Fibroblast of skin of right quadriceps (primary cell): ENCODE measurements at places on chromosomes 7 and 10.

- no peak for DNase-seq
These were observed 221.6 kb upstream of the SEMA3E start for GRCh38 chr7:83870515-83870914.

- no peak for DNase-seq
These were observed 71.1 kb downstream of the INSYN2A start for GRCh38 chr10:127125331-127125730.

DNA sequence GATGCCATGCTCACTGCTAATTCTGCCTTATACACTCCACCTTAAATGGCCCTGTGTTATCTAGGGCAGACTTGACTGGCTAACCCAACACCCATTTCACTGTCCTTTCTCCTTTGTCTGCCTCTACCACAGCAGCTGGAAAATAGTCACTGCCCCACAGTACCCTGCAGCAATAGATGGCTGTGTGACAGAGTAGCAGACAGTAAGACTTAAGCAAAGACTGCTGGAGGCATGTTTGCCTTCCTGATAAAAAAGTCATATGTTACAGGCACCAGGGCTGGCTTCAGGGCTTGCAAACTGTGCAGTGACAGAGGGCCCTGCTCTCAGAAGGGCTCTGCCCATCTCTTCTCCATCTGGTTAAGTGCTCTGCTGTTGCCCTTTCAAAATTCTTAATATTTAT, 332.6 kb upstream of the GHITM start:
- no peak for DNase-seq

- DNase-seq = no peak
These were observed 33.7 kb downstream of the CAMK1D start for GRCh38 chr10:12382956-12383531.

DNA sequence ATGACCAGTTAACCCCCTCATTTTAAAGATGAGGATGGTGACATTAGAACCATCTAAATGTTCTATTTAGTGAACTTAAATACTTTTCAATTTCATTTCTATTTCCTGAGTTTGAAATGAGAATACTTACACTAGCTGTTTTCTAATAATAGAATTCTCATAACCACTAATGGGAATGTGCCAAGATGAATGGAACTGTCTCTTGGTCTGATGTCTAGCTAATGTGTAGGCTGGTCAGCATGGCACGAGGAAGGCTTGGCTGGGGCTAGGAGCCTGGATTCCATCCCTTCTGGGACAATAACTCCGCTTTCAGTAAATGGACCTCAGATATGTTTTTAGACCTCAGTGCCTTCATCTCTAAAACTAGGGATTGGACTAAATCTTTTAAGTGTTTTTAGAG, 185.8 kb upstream of the NRP1 start:
- DNase-seq = peak; percentile 13

- no peak for DNase-seq
These were observed 6.4 kb downstream of the ZSCAN25 start for GRCh38 chr7:99623091-99623693.

- no peak for DNase-seq
These were observed 115.2 kb upstream of the PITRM1 start for GRCh38 chr10:3287572-3288445.

DNA sequence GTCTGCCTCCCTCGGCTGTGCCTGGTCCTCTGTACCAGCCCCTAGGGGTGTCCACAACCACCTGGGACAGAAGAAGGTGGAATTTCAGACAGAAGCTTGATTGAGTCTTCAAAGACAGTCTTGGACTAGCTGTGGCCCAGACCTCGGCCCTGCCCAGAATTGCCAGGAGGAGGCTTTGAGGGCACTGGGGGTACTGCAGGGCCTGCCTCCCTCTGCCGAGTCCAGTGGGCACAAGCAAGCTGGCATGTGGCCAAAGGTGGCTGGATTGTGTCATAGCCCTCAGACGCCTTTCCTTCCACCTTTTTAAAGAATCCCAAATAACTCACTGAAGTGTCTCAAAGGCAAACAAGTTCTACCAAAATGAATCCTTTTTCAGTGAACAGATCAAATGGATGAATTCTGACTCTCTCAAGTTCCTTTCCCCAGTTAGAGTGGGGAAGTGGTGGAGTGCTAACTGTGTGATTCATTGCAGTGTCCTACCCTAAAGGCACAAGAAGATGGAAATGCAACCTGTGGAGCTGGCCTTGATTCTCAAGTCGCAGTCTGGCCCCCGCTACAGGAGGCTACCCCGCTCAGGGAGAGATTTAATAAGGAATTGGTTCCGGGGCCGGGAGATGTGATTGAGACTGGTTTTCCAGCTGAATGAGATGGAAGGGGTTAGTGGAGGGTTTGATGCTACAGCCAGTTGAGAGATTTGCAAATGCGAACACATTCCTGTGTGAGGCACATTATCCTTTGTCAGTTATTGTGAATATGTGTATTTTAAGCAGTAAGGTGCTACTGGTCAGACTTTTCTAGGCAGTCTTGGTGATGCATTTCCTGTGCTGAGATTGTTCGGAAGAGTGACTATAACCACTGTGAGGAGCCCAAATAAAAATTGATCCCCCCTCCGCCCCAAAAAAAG, 28.8 kb upstream of the SLC26A4 start:
- no peak for DNase-seq

- DNase-seq = peak; percentile 67
These were observed 220.8 kb upstream of the PRSS58 start for GRCh38 chr7:142478479-142479220.

DNA sequence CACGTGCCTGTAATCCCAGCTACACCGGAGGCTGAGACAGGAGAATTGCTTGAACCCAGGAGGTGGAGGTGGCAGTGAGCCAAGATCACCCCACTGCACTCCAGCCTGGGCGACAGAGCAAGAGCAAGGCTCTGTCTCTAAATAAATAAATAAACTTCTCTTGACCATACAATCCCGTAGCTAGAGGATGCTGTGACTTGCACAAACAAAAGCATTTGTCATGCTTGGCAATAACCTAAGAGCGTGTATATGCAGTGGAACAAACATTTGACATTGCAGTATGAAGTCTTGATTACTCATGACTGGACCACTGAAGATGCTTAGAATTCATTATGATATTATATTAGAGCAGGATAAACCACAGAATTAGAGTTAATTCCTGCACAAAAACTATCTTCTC, 1.4 kb upstream of the C7orf57 start:
- no peak for DNase-seq

DNA sequence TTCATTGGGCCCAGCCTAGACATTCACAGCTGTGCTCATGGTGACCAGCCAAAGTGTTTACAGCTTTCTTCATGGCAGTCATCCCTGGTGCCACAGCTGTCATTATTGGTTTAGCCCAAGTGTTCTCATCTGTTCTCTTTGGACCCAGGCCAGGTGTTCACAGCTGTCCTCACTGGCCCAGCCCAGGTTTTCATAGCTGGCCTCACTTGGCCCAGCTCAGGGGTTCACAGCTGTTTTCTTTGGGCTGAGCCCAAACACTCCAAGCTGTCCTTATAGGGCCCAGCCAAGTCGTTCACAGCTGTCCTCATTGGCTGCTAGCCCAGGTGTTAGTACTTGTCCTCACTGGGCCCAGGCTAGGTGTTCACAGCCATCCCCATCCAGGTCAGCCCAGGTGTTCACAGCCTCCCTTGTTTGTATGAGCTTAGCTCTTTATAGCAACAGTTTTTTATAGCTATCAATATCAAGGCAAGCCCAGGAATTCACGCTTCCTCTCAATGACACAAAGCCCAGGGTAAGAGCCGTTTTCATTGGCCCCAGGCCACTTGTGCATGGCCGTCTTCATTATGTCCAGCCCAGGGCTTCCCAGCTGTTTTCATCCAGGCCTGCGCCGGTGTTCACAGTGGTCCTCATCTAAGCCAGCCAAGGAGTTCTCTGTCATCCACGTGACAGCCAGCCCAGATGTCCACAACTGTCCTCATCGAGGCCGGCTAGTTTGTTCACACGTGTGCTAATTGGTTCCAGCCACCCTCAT, 11.6 kb downstream of the FRG2B start:
- DNase-seq = no peak

- no peak for DNase-seq
These were observed 26.6 kb downstream of the ST8SIA6 start for GRCh38 chr10:17427666-17428350.

- DNase-seq = peak; percentile 81
These were observed 32.9 kb upstream of the ANKRD2 start for GRCh38 chr10:97539523-97540200.

- no peak for DNase-seq
These were observed 28.6 kb upstream of the VAX1 start for GRCh38 chr10:117166418-117167345.

GRCh38 chr7:79998363-79998762, 136.3 kb upstream of the GNAI1 start:
- peak; percentile 41 for DNase-seq

- no peak for DNase-seq
These were observed 58.7 kb downstream of the GPAM start for GRCh38 chr10:112124866-112125265.

DNA sequence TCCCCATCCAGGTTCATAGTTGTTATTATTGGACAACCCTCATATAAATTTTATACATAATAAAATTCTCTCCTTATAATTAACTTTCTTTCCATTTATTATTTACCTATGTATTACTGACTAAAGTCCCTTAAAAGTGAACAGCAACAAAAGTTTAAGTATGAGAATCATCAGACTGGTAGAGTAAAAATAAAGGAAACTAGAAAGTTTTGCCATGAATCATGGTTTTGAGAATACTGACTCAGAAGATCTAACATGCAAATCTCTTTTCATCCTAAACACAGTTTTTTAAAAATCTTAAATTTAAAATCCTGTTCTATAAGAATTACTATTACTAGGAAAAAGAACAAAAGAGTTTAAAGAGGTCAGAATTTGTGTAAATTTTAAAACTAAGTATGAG, 32.1 kb downstream of the HERC4 start:
- peak; percentile 37 for DNase-seq

DNA sequence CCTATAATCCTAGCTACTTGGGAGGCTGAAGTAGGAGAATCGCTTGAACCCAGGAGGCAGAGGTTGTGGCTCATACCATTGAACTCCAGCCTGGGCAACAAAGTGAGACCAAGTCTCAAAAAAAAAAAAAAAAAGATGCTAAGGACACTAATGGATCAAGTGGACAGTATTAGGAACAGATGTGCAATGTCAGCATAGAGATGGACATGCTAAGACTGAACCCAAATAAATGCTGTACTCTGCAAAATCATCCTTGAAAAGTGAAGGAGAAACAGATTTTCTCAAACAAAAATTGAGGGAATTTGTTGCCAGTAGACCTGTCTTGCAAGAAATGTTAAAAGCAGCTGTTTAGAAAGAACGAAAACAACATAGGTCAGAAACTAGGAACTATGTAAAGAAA, 194.5 kb downstream of the USP6NL start:
- DNase-seq = no peak

DNA sequence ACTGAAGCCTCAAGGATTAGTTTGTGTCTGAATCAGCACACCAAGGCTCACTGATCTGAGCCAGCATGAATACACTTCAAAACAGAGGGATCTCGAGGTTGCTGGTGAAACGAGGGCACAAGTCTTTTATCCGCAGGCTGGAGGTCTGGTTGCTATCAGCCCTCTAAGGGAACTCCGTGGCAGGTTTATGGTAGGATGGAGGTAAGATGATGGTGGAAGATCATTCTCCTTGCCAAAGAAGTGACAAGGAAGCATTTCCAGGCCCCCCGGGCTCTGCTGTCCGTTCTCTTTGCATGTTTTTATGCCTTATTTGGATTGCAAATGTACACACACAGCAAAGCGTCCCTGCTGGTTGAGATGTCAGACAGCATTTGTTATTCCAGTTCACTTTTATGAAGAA, 268.3 kb downstream of the ARHGAP12 start:
- DNase-seq = peak; percentile 36

DNA sequence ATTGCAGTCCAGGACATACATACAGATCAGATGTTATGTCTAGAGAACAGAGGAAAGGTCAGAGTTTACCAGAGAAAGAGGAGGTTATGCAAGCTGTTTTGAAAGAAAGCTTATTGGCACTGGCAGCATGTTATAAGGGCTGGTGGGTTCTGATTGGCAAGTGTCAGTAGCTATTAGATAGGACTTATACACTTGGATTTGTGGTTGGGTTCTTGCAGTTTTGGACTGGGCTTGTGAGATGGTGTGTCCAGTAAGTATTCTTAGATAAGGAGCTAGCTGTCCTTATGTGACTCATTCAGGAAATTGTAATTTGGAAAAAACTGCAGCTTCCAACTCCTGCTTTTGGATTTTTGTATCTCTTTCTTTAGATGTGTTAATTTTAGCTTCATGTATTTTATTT, 130.7 kb upstream of the NAMPT start:
- DNase-seq = no peak

DNA sequence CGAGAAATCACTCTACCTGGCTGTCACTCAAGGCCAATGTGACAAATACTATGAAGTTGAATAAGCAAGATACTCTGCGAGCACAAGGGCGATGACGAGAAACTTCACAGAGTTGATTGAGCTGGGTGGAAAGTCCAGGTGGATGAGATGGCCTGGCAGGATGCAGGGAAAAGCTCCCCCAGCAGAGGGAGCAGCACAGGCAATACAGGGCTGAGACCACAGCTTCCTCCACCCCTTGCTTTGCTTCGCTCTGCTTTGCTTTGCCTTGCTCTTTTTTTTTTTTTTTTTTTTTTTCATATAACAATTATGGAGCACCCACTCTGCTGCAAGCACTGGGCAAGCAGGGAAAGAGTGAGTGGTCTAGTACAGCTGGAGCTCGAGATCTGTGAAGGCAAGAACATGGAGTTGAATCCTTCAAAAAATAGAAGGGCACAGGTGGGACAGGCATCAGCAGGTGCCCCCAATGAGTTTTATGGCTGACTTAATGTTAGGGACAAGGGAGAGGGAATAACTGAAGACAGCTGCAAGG, 88.3 kb downstream of the CABCOCO1 start:
- peak; percentile 64 for DNase-seq

DNA sequence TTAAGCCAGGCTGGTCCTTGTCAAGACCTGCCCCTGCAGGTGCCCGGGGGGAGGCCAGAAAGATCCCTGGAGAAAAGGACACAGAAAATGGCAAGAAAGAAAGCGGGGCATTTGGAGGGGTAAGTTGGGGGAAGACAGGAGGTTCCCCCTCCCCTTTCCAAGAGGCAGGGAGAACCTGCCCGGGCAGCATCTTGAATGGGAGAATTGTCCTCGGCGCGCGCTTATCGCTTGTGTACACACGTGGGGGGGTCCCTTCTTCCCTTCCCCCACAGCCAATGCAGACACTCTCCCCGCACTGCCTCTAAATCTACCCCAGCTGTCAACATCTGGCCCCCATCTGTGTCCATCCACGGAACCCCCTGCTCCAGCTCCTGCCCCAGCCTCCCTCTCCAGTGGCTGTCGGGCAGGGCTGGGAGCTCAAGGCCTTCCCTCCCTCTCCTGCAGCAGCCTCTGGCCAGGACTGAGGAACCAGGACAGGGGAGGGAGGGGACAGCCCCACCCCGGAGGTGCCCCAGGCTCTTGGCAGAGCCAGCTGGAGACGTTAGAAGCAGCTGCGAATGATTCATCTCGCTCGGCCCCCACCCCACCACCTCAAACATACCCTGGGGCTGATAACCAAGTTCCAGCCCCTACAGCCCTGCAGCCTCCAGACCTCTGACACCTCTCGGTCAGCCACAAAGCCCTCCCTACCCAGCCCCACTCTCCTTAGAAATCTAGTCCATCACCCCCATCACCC, 25.3 kb downstream of the EPHB4 start:
- peak; percentile 62 for DNase-seq

- DNase-seq = peak; percentile 41
These were observed 237.8 kb downstream of the SEMA3E start for GRCh38 chr7:83410989-83411591.

- no peak for DNase-seq
These were observed 1050.0 kb upstream of the GHITM start for GRCh38 chr10:83089335-83089734.

- peak; percentile 61 for DNase-seq
These were observed 43.1 kb upstream of the LBX1 start for GRCh38 chr10:101272229-101272868.

GRCh38 chr10:131077031-131077430, 234.5 kb downstream of the TCERG1L start:
- DNase-seq = no peak
